Naive thymus-derived CD4-positive, alpha-beta T cell (primary cell): ENCODE measurements at places on chromosomes 7 and 10. TPM values are rescaled to one million over a fixed set of nuclear protein-coding genes. Genes with fewer than 3 reads are reported as not detected.

LIPN gene
- total RNA-seq: not detected in 2 replicates

GRCh38 chr7:21948364-21948763 lies 2.7 kb upstream of the CDCA7L start:
- no peaks in the 10 kb centered on the region for H3K27me3 ChIP-seq
- H3K27ac ChIP-seq: no peak overlapping the region
- no peak for DNase-seq
- H3K4me1 ChIP-seq: no peaks in the 10 kb centered on the region
- no peak overlapping the region for H3K4me3 ChIP-seq

DNA sequence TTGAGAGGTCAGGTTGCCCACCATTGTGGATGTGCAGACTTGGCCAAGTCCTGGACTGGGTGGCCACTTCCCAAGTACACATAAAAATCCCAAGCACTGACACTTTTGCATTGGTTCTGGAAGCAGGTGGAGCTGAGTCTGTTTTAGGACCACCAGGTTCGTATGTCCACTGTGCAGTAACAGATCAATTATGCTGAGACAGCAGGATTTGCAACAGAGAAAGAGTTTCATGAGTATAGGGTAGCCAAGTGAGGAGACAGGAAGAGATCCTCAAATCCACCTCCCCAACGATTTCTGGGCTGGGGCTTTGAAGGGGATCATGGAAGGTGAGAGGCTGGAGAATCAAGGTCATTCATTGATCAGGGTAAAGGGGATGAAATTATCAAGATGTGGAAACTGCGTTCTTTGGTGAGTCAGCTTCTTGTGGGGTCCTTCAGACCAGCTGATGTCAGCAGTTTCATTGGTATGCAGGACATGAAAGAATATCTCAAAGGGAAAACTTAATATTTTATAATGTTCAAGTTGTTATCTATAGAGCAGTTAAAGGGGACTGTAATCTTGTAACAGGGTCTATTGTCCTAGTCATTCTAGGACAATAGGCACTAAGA lies 277.7 kb downstream of the GALNT17 start:
- no peaks in the 10 kb centered on the region for H3K27me3 ChIP-seq
- H3K4me1 ChIP-seq: no peaks in the 10 kb centered on the region
- no peak overlapping the region for H3K4me3 ChIP-seq
- no peak overlapping the region for H3K27ac ChIP-seq

GRCh38 chr10:102523250-102524029 lies 19.7 kb downstream of the SUFU start:
- H3K27ac ChIP-seq: no peak overlapping the region
- DNase-seq: no peak
- no peak overlapping the region for H3K4me3 ChIP-seq
- H3K4me1 ChIP-seq: no peaks in the 10 kb centered on the region

GRCh38 chr10:17817316-17817715 lies 8.2 kb downstream of the MRC1 start:
- H3K27me3 ChIP-seq: no peaks in the 10 kb centered on the region
- no peak overlapping the region for H3K4me3 ChIP-seq
- no peaks in the 10 kb centered on the region for H3K4me1 ChIP-seq
- H3K27ac ChIP-seq: no peak overlapping the region

- H3K4me3 ChIP-seq: peak overlapping the region; percentile 21
- H3K4me1 ChIP-seq: peaks cover 31% of the 10 kb centered on the region
- H3K27ac ChIP-seq: peak overlapping the region; percentile 38
- peak; percentile 56 for DNase-seq
- H3K36me3 ChIP-seq: no peaks in the 10 kb centered on the region
These were observed 19.4 kb downstream of the C1GALT1 start for GRCh38 chr7:7201578-7202374.

GRCh38 chr7:149680331-149681025 lies 92.9 kb downstream of the ZNF467 start:
- H3K4me3 ChIP-seq: no peak overlapping the region
- DNase-seq: no peak
- no peaks in the 10 kb centered on the region for H3K27me3 ChIP-seq

- no peak overlapping the region for H3K4me3 ChIP-seq
- no peaks in the 10 kb centered on the region for H3K4me1 ChIP-seq
- H3K27me3 ChIP-seq: no peaks in the 10 kb centered on the region
- DNase-seq: no peak
- H3K36me3 ChIP-seq: peaks cover 3% of the 10 kb centered on the region
- H3K27ac ChIP-seq: no peak overlapping the region
These were observed 32.3 kb upstream of the TM9SF3 start for GRCh38 chr10:96619120-96619519.
